ENCODE measurements at places on chromosomes 5 and 9.
A peak's percentile ranks its signal among the peaks of the same experiment; 100 is the strongest.

DNA sequence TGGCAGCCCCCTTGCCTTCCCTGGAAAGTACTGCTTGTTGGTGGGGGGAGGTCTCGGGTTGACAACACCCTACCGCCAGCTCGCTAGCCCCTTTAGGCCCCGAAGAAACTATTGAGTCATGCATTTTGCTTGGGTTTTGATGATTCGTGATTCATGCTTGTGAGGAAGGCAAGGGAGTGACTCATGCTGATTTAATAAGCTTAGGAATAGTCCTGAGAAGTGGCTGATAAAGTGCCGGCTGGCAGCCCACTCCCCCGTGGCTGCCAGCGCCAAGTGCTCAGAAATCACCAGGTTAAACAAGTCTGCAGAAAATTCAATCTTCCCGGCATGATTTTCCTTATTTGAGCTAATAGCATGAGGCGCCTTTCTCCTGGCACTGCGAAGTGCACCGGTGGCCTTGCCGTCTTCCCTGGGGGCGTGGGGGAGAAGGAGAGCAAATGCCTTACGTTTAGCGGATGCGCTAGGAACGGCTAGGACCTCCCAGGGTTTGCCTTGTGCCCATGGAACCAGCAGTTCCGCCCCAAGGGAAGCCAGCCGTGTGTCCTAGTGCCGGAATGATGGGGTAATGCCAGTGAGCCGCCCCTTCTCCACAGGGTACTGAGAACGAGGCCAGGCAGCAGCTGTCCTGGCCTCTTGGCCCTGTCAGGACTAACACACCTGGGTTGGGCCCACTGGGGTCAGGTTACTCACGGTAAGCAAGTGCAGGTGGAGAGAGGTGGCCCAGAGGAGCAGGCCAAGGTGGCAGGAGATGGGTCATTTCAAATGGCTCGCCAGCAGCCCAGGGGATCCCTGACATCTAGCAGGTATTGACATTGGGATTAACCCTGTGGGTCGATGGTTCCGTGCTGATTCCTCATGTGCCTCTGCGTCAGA lies 151.9 kb downstream of the MACROH2A1 start:
- DNase-seq: no peak

DNA sequence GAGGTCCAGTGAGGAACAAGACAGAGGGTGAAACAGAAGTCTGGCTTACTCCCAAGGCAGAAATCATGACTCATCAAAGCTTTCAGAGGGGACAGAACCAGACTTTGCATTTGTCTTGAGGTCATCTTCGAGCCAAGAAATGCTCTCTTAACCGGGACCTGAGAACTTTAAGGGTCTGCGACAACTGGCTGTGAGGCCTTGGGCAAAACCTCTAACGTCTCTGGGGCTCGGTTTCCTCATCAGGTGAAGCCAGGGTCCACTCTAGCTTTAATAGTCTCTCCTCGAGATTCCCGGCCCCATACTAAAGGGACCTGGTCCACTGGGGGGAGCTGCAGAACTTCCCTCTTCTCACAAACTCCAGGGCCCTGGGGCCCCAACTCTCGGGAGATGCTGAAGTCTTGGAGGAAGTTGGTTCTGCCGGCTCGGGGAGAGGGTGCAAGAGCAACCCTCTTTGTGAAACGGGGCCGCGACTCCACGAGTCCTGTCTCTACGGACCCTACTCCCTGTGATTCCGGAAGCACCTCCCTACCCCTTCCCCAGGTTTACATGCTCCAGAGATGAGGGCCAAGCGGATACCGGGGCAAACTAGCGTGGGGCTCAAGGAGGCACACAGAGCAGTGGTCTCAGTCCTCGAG lies 2.6 kb downstream of the GLIS3 start:
- DNase-seq: peak; percentile 13

DNA sequence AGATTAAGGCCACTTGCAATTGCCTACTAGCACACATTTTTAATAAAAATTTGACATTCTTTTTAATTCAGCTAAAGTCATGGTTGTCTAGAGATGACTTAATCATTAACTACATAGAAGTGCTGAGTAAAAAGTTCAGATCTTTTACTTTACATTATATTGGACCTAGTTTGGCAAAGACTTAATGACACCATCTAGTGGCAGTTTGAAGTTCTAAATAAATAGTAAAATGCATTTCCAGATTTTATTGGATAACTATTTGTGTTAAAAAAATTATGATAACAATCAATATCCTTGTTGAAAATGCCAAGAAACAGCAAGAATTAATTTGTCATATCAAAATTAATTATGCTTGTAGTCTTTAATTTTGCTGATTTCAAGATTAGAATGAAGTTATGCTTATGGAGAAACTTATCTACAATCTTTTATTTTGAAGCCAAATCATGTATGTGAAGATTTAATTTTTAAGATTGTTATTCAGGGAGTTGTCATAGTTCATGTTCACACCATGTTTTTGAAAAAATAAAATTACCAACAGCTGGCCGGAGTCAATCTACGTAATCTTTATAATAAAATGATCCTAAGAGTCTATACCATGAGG lies 69.6 kb upstream of the PJA2 start:
- peak; percentile 22 for DNase-seq

DNA sequence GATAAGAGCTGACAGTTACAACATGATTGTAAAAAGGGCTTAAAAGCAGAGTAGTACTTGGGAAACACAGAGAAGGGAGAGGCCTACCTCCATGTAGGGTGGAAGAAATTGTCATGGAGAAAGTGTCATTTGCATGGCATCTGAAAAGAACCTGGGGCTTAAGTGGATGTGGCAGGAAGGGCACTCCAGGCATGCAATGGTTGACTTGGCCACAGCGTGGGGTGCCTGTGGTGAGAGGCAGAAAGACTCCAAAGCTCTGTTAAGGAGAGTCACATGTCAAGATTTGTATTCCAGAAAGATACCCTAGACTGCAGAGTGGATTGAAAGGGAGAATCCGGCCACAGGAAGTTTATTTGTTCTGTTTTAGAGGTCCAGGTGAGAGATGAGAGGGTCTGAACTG lies 2.4 kb downstream of the POLR3G start:
- DNase-seq: no peak

DNA sequence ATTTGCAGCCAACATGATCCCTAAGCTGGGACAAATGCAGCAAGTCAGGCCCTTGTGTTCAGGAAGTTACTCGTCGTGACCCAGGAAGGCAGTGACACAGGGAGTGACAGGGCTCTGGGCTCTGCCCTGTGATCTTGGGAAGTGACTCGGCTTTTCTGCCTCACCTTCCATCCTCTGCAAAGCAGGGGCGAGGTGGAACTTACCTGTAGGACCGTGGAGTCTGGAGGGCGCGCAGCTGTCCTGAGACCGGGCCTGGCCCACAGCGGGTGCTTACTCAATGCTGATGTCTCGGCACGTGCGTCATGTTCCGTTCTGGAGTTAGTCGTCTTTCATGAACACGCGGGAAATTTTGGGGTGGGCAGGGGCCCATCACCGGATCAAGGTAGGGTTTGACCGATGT lies 22.8 kb upstream of the LPCAT1 start:
- DNase-seq: no peak

GRCh38 chr9:137417161-137418021 lies 5.6 kb downstream of the EXD3 start:
- DNase-seq: no peak

DNA sequence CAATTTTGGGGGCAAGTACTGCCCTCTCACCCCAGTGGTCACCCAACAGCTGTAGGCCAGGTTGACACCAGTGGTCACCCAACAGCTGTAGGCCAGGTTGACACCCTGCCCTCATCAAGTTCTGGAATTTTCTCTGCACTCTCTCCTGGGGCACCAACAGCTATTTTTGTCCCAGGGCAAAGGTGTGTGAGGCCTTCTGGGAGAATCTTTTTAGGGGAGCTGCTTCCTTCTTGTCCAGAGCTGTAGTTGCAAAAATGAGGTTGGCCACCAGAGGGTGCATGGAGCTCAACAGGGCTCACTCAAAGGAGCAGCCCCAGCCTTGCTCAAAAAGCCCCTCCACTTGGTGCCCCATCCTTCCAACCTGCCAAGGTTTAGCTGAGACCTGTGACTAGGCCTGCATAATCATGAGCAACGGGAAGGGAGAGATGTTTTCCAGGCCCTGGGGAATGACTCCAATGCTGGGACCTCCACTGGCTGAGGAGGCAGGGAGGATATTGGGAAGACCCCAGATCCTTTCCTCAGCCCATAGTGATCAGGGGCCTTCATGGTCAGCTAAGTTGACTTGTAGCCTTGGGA lies 10.6 kb upstream of the P4HA2 start:
- DNase-seq: peak; percentile 78

DNA sequence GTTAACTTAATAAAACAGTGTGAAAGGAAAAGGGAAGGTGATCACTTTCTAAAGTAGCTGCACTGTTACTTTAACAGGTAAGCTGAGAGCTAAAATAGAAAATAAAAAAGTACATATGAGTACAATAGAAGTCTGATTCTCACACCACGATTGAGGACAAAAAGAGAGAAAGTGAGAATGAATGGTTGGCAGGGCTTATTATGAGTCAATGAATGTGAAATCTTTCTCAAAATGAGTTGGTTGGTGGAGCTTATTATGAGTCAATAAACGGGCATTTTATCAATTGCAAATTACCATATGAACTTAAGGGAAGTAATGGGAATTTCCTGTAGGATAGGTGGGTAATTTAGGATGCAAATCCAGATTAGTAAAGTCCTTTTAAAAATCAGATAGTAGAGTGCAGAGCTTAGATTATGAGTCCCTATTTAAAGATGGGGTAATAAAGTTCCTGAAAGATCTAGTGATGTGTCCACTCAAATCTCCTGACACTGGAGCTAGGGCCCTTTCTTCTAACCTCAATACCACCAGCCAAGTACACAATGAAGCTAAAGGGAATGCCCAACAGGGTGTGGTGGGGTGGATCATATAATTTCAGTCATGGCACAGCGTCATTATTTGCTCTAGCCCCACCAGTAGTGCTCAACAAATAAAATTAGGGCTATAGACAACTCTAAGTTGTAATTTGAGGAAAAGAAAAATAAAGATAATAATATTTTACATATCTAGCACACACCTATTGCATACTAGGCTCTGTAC lies 21.1 kb upstream of the TLR4 start:
- DNase-seq: no peak

DNA sequence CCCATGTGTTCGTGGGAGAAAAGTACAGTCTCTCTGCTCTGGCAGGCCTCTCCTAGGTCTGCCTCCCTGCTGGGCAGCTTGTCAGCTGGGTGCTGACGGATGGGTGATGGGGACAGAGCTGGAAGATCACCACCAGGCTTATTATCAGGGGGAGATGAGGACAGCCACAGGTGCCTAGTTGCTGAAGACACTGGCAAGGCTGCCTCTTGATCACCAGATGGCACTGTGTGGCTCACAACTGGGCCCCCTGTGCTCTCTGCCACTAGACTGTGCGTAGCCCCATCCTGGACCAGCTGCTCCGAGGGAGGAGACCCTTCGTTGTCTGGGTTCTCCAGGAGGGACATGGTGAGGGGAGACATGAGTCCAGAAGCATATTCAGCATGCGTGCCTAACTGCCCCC lies 73.0 kb downstream of the KIF24 start:
- peak; percentile 35 for DNase-seq

DNA sequence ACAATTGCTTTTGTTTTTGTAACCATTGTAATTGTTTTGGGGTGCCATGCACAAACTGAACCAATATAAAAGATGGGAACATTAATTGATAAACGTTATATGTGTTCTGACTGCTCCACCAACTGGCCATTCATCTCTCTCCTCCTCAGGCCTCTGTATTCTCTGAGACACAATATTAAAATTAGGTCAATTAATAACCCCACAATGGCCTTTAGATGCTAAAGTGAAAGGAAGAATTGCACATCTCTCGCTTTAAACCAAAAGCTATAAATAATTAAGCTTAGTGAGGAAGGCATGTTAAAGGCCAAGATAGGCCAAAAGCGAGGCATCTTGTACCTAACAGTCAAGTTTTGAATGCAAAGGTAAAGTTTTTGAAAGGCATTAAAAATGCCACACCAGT lies 448.4 kb upstream of the ITGA1 start:
- DNase-seq: no peak

DNA sequence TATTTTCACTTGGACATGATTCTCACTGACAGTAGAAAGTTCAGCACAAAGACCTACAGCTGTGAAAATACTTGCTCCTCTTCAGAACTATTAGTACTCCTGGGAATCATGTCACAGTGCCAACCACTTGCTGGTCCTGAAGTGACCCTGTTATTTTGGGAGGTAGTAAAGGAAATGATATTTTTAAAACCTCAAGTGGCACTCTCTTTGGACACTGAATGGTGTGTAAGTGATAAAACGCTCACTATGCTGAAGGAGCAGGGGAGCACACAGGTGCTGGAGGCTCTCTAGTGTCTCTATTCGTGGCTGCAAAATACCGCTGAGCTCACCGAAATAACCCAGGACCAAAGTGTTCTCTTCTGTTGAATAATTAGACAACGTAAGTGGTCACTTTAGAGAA lies 76.9 kb upstream of the SPATA31D4 start:
- DNase-seq: no peak

DNA sequence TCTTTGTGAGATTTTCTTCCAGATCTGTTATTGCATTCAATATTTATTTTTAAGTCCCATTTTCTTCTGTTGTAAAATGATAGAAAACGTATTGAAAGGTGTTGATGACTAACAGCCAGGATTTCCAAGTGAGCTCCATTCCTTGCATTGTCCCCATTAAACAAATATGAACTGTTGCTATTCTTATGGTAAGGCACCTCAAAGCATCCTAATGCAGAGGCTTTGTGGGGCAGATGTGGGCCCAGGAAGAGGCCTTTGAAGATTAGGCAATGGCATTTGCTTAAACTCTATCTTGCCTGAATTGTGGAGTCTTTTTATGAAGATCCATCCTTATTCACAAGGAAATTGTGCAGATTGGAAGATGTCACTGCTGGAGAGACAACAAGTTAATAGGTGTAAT lies 38.9 kb downstream of the NTRK2 start:
- DNase-seq: no peak

DNA sequence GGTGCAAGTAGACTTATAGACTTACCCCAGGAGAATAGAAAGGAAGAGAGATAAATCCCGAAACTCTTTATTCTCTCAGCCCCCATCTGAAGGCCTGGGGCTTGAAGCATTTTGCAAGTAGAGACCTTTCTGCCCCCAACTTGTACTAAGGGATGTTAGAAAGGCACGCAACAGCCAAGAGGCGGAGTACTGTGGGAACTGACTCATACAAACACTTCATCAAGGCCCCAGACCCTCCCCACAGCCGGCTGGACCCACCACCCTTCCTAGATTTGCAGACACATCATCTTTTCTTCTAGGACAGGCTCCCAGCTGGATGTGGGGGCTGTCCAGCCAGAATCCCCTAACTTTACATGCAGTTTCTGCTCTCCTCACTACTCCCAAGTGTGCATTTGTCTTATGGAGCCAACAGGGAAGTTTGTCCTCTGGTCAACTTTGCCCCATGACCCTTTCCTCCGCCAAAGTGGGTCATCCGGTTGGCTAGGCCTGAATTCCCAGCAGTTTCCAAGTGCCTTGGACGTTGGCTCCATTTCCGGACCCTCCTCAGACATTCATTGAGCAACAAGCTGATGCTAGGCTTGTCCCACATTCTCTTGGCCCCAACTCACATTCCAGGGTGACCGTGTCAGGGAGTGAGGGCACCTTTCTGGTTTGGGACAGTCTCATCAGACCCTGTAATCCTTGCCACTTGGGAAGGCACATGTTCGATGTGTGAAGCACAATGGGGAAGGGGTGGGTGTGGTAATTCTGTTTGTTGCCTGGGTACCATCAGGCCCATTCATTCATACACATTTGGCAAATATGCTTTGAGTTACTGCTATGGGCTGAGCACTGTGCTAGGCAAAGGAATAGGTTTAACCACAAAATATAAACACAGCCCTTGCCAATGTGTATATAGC lies 64.6 kb downstream of the ABLIM3 start:
- no peak for DNase-seq

GRCh38 chr5:142082182-142082781 lies 26.3 kb upstream of the NDFIP1 start:
- DNase-seq: no peak
